A549 treated with AZD2906 at 1 μM for 4 hours (cell line): ENCODE measurements at places on chromosomes 5 and 9. TPM values are rescaled to one million over a fixed set of nuclear protein-coding genes. Genes with fewer than 3 reads are reported as not detected.

GLT6D1 gene
- total RNA-seq: not detected in 5 replicates

ZNF622 gene
- total RNA-seq: 65.1 to 79.2 TPM (median 74.9 TPM) in 5 replicates

SV2C gene
- not detected in 5 replicates for total RNA-seq

MARCOL gene
- total RNA-seq: not detected in 5 replicates

CDC20B gene
- 0.03 to 0.10 TPM (median 0.07 TPM) in 5 replicates for total RNA-seq

PLAC8L1 gene
- 0.14 to 0.30 TPM in 2 of 5 replicates, not detected in the others for total RNA-seq

BTNL3 gene
- total RNA-seq: not detected in 5 replicates

GFI1B gene
- 0.07 to 0.11 TPM (median 0.10 TPM) in 4 of 5 replicates, not detected in the other for total RNA-seq

DIPK1B gene
- 6.1 to 9.8 TPM (median 9.3 TPM) in 5 replicates for total RNA-seq

S1PR3 gene
- total RNA-seq: 89.8 to 95.1 TPM (median 93.5 TPM) in 5 replicates

BSPRY gene
- 0.07 to 0.12 TPM (median 0.09 TPM) in 5 replicates for total RNA-seq

SPATA31A6 gene
- not detected in 5 replicates for total RNA-seq

IQGAP2 gene
- 1.5 to 2.4 TPM (median 2.0 TPM) in 5 replicates for total RNA-seq

LRRC8A gene
- total RNA-seq: 132 to 153 TPM (median 147 TPM) in 5 replicates

F12 gene
- 15.9 to 26.4 TPM (median 22.8 TPM) in 5 replicates for total RNA-seq

PCDHGA6 gene
- total RNA-seq: 0.11 to 0.28 TPM (median 0.24 TPM) in 5 replicates

PCDHGC4 gene
- total RNA-seq: 0.02 to 0.07 TPM in 2 of 5 replicates, not detected in the others

TICAM2 gene
- total RNA-seq: 0.66 to 1.3 TPM (median 1.1 TPM) in 5 replicates

SHISAL2B gene
- total RNA-seq: 0.15 TPM in 1 of 5 replicates, not detected in the others

IFNA21 gene
- total RNA-seq: not detected in 5 replicates

PRR7 gene
- total RNA-seq: 13.8 to 35.0 TPM (median 34.5 TPM) in 5 replicates

MSX2 gene
- 4.3 to 5.0 TPM (median 4.9 TPM) in 5 replicates for total RNA-seq

BAAT gene
- 0.31 to 0.49 TPM (median 0.46 TPM) in 5 replicates for total RNA-seq

GNA14 gene
- 0.03 to 0.05 TPM in 2 of 5 replicates, not detected in the others for total RNA-seq

PTGS1 gene
- 1.5 to 2.0 TPM (median 1.8 TPM) in 5 replicates for total RNA-seq

KIAA1958 gene
- total RNA-seq: 1.8 to 2.4 TPM (median 2.2 TPM) in 5 replicates

CBY3 gene
- total RNA-seq: not detected in 5 replicates

UGT3A1 gene
- total RNA-seq: not detected in 5 replicates

PCDHB5 gene
- 1.3 to 1.7 TPM (median 1.4 TPM) in 5 replicates for total RNA-seq

HSD17B4 gene
- 52.0 to 65.3 TPM (median 58.1 TPM) in 5 replicates for total RNA-seq

AMBP gene
- total RNA-seq: 7.0 to 9.8 TPM (median 7.6 TPM) in 5 replicates

CTSV gene
- 13.0 to 15.3 TPM (median 14.2 TPM) in 5 replicates for total RNA-seq

CDHR2 gene
- 0.06 to 0.29 TPM (median 0.15 TPM) in 5 replicates for total RNA-seq
